COR-L47 (cell line): ENCODE measurements at places on chromosomes 1 and 21.

- no peak for DNase-seq
Measured at GRCh38 chr21:18655931-18656330, 252.3 kb upstream of the TMPRSS15 start.

GRCh38 chr1:93991271-93991670 lies 82.0 kb upstream of the GCLM start:
- DNase-seq = no peak

GRCh38 chr1:31657972-31658510 lies 13.4 kb upstream of the PEF1 start:
- no peak for DNase-seq

GRCh38 chr21:15713412-15713811 lies 16.4 kb upstream of the USP25 start:
- no peak for DNase-seq

GRCh38 chr1:21674957-21675356 lies 5.8 kb upstream of the RAP1GAP start:
- no peak for DNase-seq

DNA sequence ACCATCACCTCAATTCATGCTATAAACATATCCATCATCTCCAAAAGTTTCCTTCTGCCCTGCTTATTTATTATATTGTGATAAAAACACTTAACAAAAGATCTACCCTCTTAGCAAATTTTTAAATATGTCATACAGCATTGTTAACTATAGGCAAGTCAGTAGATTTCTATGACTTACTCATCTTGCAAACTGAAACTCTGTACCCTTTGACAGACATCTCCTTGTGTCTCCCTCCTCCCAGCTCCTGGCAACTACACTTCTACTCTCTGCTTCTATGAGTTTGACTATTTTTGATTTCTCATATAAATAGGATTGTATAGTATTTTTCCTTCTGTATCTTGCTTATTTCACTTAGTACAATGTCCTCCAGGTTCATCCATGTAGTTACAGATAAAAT lies 174.8 kb downstream of the TNFSF18 start:
- DNase-seq = no peak

DNA sequence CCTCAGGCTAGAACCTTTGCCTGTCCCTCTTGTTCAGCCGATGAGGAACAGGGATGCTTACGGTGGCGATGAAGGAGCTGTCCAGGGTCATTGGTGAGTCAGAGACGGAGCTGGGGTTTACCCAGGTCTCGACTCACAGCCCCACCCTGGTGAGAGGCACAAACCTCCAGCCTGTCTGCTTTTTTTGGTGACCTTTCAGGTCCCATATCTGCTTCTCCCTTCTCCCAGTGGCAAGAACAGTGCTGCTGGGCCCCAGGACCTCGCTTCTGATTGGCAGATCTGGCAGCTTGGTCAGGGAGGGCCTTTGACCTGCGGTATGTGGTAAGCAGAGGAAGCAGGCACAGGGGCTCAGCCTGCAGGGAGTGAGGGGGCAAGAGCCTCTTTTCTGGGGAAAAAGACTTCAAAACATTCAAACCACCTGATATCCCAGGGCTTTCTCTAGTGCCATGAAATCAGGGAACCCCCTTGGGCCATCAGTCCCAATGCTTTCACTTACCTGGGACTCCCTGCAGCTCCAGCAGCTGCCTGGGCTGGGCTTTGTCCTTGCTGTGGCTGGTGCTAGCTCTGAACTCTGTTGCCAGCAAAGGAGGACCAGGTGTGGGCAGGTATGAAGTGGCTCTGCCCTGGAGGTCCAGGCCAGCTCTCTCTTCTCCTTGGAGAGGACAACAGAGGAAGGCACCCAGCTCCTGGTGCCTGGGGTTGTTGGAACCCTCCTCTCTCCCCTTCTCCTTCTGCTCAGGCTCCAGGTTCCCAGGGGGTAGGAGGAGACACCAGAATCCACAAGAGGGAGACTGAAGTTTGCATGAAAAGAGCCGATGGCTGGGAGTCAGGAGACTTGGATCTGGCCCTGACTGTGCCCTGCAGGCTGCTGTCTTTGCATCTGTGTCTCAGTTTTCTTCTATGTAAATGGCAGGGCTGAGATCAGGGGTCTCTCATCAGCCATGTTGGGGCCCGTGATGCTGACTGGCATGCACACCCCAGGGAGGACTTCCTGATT lies 41.4 kb downstream of the TRIM62 start:
- DNase-seq = no peak

DNA sequence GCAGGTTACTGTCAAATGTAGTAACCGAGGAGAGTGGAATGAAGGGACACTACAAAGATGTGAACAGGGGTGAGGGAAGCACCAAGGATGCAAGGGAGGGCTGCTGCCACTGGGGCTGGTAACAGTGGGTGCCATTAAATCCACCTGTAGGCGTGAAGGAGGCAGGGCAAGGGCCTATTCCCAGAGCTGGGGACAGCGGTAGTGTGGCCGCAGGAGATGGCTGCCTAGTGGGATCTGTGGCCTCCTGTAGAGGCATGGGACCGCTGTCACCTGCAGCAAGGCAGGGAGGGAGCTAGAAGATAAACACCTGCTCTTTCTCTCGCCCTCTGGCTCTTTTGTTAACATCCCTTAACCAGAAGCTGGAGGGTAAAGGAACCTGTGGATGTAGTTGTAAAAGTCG lies 80.5 kb upstream of the CNIH3 start:
- peak; percentile 33 for DNase-seq

- DNase-seq = no peak
Measured at GRCh38 chr1:223077247-223077833, 65.7 kb downstream of the TLR5 start.

DNA sequence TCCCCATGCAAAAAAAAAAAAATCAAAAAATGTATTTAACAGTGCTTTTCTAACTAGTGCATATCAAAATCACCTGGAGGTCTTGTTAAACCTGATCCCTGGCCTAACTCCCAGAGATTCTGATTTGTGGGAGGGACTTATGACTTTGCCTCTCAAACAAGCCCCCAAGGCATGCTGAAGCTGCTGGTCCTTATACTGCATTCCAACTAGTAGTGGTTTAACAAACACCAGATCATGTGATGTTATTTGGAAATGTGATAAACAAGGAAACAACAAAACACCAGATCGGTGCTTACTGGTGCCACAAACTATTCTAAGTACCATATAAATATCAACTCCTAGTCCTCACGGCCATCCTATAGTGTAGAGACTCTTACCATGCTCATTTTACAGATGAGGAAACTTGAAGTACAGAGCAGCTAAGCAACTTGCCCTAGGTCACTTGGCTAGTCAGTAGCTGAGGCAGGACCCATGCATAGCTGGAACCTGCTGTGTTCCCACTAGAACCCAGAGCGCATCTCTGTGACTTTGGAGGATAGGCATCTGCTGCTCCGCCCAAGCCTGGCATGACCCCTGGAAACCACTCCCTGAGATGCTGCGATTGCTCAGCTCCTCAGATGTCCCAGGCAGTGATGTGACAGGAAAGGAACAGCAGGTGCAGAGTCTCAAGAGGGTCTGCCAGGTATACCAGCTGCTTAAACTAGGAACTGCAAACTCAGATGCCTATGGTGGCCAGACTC lies 38.1 kb downstream of the SOX13 start:
- no peak for DNase-seq

GRCh38 chr1:39110325-39110851 lies 84.2 kb downstream of the NDUFS5 start:
- no peak for DNase-seq

DNA sequence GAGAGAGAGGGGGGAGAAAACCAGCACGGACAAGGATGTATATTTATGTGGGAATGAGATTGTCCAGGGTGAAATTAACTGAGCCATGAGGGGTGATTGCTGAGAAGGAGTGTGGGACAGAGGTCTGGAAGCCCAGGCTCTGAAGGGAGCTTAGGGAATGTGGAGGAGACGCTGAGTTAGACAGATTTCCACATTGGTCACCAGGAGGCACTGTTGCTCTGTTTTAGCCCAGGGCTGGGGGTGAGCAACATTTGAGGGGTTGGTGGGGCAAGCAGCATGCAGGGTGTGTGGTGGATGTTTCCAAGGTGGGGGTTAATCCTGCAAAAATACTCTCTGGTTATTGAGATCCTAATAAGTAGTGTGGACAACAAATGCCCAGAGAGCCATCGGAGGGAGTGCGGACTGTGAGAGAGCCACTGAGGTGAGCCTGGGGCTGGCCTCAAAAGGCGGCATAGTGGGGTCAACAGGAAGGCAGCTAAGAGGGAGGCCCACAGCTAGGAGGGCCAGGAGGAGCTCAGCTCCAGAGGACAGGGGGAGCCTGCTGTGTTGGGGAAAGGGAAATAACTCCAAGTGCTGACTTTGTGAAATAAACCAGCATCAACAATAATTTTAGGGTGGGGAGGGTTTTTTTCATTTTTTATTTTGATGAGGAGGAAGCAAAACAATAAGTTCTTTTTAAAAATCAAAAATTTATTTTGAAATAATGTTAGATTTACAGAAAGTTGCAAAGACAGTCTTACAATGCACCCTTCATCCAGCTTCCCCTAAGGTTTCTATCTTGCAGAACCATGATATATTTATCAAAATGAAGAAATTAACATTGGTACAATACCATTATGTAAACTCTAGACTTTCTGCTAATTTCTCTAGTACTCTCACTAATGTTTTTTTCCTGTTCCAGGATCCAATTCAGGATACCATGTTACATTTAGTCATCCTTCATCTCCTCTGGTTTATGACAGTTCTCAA lies 82.8 kb upstream of the CD34 start:
- DNase-seq = no peak

DNA sequence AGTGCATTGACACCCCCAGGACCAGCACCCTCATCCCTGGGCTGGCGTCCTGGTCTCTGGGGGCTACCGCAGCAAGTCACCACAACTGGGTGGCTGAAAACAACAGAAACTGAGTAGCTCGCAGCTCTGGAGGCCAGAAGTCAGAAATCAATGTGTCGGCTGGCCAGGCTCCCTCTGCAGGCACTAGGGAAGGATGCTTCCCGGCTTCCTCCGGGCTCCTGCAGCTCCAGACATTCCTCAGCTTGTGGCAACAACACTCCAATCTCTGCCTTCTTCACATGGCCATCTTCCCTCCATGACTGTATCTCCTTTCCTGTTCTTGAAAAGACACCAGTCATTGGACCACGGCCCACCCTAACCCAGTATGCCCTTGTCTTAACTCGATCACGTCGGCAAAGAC lies 224.2 kb downstream of the NPHP4 start:
- no peak for DNase-seq

GRCh38 chr1:17471393-17471792 lies 31.9 kb upstream of the RCC2 start:
- no peak for DNase-seq

DNA sequence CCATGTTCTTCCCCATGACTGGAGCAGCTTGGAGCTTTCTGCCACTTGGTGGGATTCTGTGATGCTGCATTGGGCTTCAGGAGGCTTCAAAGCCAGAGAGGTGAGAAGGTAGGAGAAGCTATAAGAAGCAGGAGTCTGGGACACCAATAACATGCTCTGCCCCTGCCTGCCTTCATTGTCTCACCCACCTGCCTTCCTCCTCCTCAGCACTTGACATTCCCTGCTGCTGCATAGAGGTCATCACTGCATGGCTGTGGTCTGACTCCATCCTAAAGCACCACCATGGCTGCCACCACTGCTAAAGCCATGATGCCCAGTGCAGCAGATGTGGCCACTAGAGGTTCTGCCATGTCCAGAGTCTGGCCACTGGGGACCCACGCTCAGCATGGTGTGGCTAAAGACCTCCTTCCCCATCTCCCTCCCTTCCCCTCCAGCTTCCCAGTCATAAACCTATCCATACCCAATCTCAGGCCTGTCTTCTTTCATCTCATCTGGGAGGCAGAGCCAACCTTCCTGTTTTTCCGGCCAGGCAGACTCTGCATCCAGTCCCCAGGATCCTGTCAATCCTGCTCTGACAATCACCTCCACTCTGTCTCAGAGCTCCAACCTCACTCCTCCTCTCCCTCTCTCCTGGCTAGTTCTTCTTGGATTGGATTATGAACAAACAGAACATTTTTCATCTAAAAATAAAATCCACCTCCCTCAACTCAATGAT lies 285.1 kb upstream of the POU3F1 start:
- no peak for DNase-seq

GRCh38 chr1:181062836-181063428 lies 25.6 kb upstream of the IER5 start:
- DNase-seq = no peak

DNA sequence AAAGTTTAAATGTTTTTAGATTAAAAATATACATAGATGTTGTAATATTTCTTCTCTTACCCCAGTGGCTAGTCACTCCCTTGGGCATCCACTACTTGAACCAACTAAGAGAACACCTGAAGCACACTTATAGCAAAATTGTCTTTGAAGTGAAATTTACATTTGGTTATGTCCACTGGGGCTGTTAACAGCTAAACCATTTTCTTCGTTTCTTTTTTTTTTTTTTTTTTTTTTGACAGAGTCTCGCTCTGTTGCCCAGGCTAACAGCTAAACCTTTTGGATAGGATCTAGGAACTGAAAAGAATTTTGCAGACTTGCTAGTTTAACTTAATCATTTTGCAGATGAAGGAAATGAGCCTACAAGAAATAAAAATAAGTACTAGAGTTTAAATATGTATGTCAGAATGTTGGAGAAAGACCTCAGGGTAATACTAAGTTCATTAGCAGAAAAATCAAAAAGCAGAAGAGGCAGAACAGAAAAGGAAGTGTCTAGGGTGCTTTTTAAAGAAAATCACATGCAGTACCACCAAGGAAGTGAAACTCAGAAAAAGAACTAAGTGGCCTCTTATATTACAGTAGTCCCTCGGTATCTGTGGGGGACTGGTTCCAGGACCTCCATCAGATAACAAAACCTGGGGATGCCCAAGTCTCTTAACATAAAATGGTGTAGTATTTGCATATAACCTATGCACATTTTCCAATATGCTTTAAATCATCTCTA lies 11.8 kb downstream of the DRAM2 start:
- DNase-seq = no peak

DNA sequence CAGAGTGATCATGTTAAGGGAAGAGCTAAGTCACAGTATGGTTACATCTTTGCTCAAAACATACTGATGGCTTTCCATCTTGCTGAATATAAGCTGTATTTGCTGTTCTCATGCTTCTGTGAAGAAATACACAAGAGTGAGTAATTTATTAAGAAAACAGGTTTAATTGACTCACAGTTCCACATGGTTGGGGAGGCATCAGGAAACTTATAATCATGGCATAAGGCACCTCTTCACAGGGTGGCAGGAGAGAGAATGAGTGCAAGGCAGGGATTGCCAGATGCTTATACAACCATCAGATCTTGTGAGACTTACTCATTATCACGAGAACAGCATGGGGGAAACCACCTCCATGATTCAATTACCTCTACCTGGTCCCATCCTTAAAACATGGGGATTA lies 24.4 kb upstream of the RGS5 start:
- DNase-seq = no peak

GRCh38 chr1:100364697-100365096 lies 12.4 kb downstream of the CDC14A start:
- DNase-seq = no peak

GRCh38 chr1:61836649-61837048 lies 94.4 kb downstream of the PATJ start:
- DNase-seq = no peak

DNA sequence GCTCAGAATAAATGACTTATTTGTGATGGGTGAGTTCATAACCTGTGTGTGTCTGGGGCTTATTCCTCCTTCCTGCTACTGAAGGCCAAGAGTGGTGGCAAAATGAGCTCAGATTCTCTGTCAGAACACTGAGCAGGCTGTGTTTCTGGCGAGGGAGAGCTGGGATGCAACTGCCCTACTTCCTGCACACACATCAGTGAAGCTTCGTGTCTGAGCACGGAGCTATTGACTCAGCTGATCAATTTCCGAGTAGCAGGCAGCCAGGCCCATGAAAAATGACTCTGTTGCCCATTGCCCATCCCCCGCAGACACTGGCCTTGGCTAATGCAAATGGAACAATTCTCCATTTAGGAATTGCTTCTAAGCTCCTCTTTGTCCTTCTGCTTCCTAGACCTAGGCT lies 27.7 kb downstream of the TNR start:
- DNase-seq = no peak

GRCh38 chr1:242470774-242471173 lies 53.7 kb downstream of the PLD5 start:
- DNase-seq = no peak
